ENCODE measurements at places on chromosomes 7 and 10. TPM values are rescaled to one million over a fixed set of nuclear protein-coding genes. Genes with fewer than 3 reads are reported as not detected.

SNCG gene
- polyA plus RNA-seq = 4.6 TPM

ATRNL1 gene
- polyA plus RNA-seq = 0.17 TPM

DNA sequence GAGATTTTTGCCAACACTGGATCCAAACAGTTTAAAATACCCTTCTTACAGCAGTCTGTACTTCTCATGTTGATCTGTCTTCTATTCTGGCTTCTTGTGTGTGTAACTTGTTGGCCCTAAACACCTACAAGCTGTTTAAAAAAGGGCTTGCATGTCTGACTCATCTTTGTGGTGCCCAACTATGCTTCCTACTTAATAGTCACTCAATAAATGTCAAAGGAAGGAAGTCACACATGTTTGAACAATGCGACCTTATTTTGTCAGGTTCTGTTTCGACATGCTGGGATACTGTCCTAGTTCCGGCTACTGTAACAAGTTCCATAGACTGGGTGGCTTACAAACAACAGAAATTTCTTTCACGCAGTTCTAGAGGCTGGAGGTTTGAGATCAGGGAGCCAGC is 9.4 kb upstream of the GRK5 start:
- DNase-seq = no peak

- DNase-seq = no peak
Measured at GRCh38 chr7:99791021-99791420, 7.0 kb upstream of the CYP3A4 start.
